CD4-positive, alpha-beta memory T cell (primary cell): ENCODE measurements at places on chromosomes 7 and 10. TPM values are rescaled to one million over a fixed set of nuclear protein-coding genes. Genes with fewer than 3 reads are reported as not detected.

Gene LIPF
- total RNA-seq = not detected

Gene GPR22
- total RNA-seq = not detected

Gene NPC1L1
- total RNA-seq = 0.19 TPM

Gene CYP3A5
- not detected for total RNA-seq

Gene CLCN1
- total RNA-seq = not detected

GRCh38 chr10:13018171-13018570, 16.7 kb upstream of the CCDC3 start:
- no peak for DNase-seq

GRCh38 chr10:132882069-132882951, 60.1 kb downstream of the CFAP46 start:
- no peak for DNase-seq

- no peak for DNase-seq
Measured at GRCh38 chr7:108003599-108003935, 606 bp upstream of the LAMB1 start.

DNA sequence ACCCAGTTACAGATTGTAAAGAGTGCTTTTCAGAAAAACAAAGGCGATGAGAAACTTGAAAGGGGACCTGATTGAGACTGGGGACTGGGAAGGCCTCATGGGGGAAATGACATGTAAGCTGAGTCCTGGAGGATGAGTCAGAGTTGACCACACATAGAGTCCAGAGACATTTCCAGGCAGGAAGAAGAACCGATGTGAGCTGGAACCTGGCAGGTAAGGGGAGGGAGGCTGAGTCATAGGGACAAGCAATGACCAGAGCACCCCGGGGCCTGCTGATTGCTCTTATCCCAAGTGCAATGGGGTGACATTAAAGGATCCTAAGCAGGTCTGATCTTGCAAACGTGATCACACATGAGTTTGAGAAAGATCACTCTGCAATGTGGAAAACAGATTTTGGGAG, 11.7 kb downstream of the TLL2 start:
- no peak for DNase-seq

DNA sequence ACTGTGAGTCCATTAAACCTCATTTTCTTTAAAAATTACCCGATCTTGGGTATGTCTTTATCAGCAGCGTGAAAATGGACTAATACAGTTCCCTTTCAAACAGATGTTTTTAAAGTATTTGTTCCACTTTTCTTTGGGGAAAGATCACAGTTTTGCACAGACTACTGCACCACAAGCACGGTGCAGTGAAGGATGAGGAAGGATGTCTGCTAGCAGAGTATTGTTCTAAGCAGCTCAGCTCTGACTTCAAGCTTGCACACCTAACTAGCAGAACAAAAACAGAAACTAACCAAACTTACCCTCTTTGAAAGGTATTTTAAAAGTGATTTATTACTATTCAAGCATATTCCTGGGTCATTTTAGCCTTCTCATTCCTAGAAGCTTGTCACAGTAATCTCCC, 20.0 kb downstream of the THNSL1 start:
- DNase-seq = no peak

GRCh38 chr10:33566001-33566400, 231.5 kb upstream of the NRP1 start:
- DNase-seq = no peak

- DNase-seq = no peak
Measured at GRCh38 chr7:154868921-154869320, 134.0 kb downstream of the PAXIP1 start.

DNA sequence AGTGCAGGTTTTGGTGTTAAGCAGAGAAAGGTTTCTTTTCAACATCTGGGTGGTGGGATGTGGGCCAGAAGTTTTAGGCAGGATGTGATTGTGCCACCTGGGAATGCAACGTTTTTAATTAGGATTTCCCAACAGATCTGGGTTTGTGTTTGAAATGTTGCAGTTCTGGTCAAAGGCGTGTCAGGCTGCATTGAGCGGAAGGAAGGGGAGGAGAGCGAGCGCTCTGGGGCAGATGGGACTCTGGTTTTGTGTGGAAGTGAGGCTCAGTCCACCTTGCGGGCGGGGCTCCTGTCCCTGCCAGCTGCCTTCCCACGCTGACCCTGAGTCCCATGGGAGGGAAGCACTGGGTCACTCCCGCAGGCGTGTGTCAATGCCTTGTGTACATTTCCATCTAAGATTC, 767.7 kb downstream of the KCNMA1 start:
- DNase-seq = no peak

DNA sequence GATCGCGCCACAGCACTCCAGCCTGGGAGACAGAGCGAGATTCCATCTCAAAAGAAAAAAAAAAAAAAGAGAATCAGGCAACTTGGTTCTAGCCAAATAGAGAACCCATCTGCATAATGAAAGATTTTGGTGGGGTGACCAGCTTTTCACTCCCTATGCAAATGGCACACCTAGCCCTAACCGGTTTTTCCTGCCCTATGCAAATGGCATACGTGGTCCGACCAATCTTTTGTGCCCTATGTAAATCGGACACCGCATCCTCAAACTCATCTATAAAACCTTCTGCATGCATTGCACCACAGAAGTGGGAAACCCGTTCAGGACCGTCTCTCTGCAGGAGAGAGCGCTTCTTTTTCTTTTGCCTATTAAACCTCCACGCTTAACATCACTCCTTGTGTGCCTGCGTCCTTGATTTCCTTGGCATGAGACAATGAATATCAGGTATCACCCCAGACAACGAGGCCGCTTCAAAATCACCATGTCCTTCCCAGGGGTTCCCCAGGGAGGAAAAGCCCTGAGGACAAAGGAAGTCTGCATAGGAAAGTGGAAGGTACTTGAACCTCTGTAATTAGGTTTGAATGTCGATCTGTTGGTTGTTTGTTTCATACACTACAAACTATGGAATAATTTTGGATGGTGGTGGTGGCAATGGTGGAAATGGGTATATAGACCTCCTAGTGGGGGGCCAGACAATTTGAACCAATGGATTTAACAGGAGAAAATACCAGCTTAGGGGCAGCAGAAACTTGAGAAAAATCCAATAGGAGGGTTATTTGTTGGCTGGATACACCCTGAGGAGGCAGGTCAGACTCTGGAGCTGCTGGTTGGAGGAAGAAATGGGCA, 396.2 kb downstream of the TYW1 start:
- no peak for DNase-seq

DNA sequence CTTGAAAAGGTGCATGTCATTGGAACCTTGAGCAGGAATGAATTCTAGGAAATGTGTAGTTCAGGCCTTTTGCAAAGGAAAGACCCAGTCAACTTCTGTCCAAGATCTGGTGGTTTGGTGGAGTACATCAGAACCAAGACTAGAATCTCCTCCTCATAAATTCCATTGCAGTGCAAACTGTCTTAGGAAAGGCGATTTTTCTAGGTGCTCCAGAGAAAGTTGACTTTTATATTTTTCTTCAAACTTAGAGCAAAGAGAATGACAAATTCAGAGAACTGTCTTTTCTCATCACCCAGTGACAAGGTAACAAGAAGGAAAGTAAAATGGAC, 50.0 kb downstream of the PRTFDC1 start:
- no peak for DNase-seq
